ENCODE measurements at places on chromosomes 11 and 22. TPM values are rescaled to one million over a fixed set of nuclear protein-coding genes. Genes with fewer than 3 reads are reported as not detected.

Gene LGALS12
- total RNA-seq, result not detected

Gene NUP160
- 138 TPM for total RNA-seq

Gene C11orf16
- not detected for total RNA-seq

Gene NPAS4
- 2.2 TPM for total RNA-seq

Gene TRPC6
- total RNA-seq, result 10.0 TPM

Gene GCAT
- total RNA-seq, result 7.5 TPM

Gene TREH
- total RNA-seq, result not detected

Gene OR4A16
- total RNA-seq, result not detected

Gene SLN
- 9.7 TPM for total RNA-seq

Gene PRR33
- not detected for total RNA-seq

Gene SCGB1D4
- total RNA-seq, result not detected

Gene IRAG1
- total RNA-seq, result 0.63 TPM

Gene TRPM5
- total RNA-seq, result not detected

Gene UQCR10
- total RNA-seq, result 35.4 TPM

Gene OR52I1
- total RNA-seq, result not detected

Gene RFPL3
- total RNA-seq, result not detected

Gene SMTNL1
- total RNA-seq, result not detected

Gene PIK3C2A
- total RNA-seq, result 60.1 TPM

Gene RAB38
- total RNA-seq, result 0.63 TPM

Gene SHISAL1
- 25.7 TPM for total RNA-seq

Gene KLHDC7B
- total RNA-seq, result not detected

Gene OR5M10
- not detected for total RNA-seq

Gene KDM4E
- not detected for total RNA-seq

Gene KCNK7
- not detected for total RNA-seq

Gene OR4B1
- total RNA-seq, result not detected

Gene MS4A4E
- total RNA-seq, result not detected

Gene MMP8
- not detected for total RNA-seq

Gene FBXO7
- total RNA-seq, result 71.1 TPM

Gene OR2AG1
- not detected for total RNA-seq

Measured in parietal lobe (tissue), 2 donors.